ENCODE measurements at places on chromosomes 1 and 21. TPM values are rescaled to one million over a fixed set of nuclear protein-coding genes. Genes with fewer than 3 reads are reported as not detected.

- peaks cover 38% of the 10 kb centered on the region for H3K27me3 ChIP-seq
- H3K27ac ChIP-seq, result no peak overlapping the region
- H3K4me3 ChIP-seq, result no peak overlapping the region
- H3K36me3 ChIP-seq, result no peaks in the 10 kb centered on the region
- no peaks in the 10 kb centered on the region for H3K4me1 ChIP-seq
Measured at GRCh38 chr1:74623716-74624115, 49.9 kb downstream of the ERICH3 start.

DNA sequence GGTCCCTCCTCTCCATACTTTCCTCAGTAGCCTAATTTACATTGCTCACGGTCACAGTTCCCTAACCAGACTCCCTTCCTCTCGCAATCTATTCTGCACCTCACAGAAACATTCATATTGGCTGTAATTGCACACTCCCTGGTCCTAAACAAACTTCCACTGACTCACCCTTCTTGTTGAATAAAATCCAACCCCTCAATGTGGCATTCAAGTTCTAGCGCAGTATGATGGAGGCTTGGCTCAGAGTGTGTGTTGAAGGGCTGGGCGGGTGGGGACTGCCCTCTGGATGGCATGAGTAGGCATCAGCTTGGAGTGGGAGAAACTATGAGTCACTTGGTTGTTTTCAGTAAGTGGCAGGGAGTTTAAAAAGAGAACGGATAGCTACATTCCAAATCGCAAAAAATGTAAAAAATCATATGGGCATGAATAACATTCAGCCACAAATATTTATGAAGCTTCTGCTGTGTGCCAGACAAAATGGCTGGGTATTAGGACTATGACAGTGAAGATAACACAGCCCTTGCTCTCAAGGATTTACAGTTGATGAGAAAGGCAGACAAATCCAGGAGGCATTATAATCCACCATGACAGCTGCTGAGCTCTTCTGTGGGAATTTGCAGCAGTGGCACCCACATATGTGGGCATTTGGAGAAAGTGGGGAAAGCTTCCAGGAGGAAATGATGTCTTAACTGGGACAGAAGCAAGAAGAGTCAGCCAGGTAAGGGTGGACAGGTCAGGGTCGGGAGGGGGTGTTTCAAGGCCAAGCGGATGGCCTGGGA lies 42.2 kb upstream of the LYST start:
- H3K4me3 ChIP-seq, result peak overlapping the region; percentile 14
- peak; percentile 51 for DNase-seq
- H3K36me3 ChIP-seq, result no peaks in the 10 kb centered on the region
- peak overlapping the region; percentile 84 for H3K27ac ChIP-seq
- H3K4me1 ChIP-seq, result peaks cover 28% of the 10 kb centered on the region

- no peak overlapping the region for H3K4me3 ChIP-seq
- peaks cover 4% of the 10 kb centered on the region for H3K36me3 ChIP-seq
- H3K27ac ChIP-seq, result no peak overlapping the region
- no peak for DNase-seq
- H3K4me1 ChIP-seq, result no peaks in the 10 kb centered on the region
Measured at GRCh38 chr1:7827126-7827955, 25.5 kb downstream of the UTS2 start.

The AMPD1 gene
- total RNA-seq, result not detected

DNA sequence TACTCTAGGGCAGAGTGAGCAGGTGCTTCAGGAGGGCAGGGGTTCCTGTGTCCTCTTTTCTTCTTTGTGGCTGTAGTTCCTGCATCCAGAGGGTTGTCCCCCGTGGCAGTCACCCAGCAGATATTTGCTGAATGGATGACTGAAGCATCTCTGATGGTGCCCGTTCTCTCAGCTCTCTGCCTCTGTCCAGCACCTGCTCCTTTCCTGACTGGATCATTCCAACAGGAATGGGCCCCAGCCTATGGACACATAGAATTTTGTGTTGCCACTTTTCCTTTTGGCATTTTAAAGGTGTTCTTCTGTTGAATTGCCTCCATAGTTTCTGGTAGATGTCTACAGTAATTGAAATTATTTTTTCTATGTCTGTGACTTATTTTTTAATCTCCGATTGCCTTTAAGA lies 372.5 kb upstream of the C1orf174 start:
- no peaks in the 10 kb centered on the region for H3K27me3 ChIP-seq
- H3K36me3 ChIP-seq, result no peaks in the 10 kb centered on the region
- H3K27ac ChIP-seq, result no peak overlapping the region
- H3K4me1 ChIP-seq, result no peaks in the 10 kb centered on the region

DNA sequence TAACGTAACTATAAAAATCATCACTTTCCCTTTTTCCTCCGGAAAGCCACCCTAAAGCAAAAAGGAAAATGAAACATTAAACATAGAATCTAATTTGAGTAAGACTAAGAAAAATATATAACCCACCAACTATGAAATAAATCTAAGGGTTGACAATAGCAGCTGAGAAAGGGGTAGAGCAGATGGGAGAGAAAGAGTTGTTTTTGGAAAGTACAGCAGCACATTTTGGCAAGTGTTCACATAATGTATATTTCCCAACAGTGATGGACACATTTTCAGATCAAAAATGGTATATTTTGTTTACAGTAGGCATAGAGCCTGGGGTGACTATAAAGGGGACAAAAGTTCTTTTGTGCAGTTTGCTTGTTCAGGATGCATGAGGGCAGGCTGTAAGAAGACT lies 1287.4 kb upstream of the B3GALT2 start:
- DNase-seq, result no peak
- no peaks in the 10 kb centered on the region for H3K27me3 ChIP-seq
- no peaks in the 10 kb centered on the region for H3K36me3 ChIP-seq
- H3K4me3 ChIP-seq, result no peak overlapping the region
- no peaks in the 10 kb centered on the region for H3K4me1 ChIP-seq

- no peaks in the 10 kb centered on the region for H3K4me1 ChIP-seq
- H3K4me3 ChIP-seq, result no peak overlapping the region
- no peak for DNase-seq
Measured at GRCh38 chr1:225482421-225482950, 54.6 kb upstream of the LBR start.

DNA sequence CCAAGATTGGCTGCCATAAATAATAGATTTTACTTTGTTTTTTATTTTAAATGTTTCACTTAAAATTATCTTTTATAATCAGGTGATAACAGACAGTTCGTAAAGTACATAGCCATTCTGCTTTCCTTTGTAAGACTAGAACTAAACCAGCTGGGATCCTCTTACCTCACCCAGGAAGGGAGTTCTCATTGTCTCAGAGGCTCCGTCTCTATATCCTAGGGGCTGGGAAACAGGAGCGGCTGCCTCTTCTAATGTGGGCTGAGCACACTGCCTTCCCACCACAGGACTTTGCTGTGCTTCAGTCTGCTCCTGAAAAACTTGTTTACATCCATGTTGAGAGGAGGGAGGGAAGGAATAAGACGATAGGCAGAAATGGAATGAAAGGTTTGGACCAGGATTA lies 45.6 kb upstream of the PGD start:
- no peak for DNase-seq
- H3K4me3 ChIP-seq, result no peak overlapping the region
- no peaks in the 10 kb centered on the region for H3K36me3 ChIP-seq
- no peaks in the 10 kb centered on the region for H3K4me1 ChIP-seq
- no peak overlapping the region for H3K27ac ChIP-seq

DNA sequence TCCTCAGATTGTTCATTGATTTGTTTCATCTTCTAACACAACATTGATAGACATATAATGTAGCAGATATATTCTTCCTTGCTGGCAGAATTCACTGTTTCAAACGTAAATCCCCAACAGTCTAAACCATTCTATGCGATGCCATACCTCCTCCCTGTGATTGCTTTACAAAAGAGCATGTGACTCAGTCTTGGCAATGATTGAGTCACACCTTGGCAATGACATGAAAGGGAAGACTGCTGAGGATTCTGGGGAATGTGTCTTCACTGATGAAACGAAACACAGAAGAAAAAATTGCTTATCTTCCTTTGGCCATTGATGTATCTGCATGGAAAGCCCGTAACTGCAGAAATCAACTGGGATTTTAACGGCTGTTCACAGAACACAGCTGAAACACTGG lies 409.6 kb upstream of the ZRANB2 start:
- no peaks in the 10 kb centered on the region for H3K27me3 ChIP-seq
- no peak for DNase-seq
- H3K36me3 ChIP-seq, result no peaks in the 10 kb centered on the region
- H3K27ac ChIP-seq, result no peak overlapping the region
- H3K4me1 ChIP-seq, result no peaks in the 10 kb centered on the region

The KIF21B gene
- total RNA-seq, result 6.1 TPM

The RGS4 gene
- total RNA-seq, result not detected

All from HCT116 (cell line).